Spleen (tissue), 13 donors: ENCODE measurements at places on chromosomes 7 and 10. TPM values are rescaled to one million over a fixed set of nuclear protein-coding genes. Genes with fewer than 3 reads are reported as not detected.

FGFR2 gene
- total RNA-seq, result 0.33 TPM

SPDYE16 gene
- not detected for total RNA-seq

LEP gene
- total RNA-seq, result not detected

- no peak for DNase-seq
- H3K4me3 ChIP-seq, result no peak overlapping the region
- no peaks in the 10 kb centered on the region for H3K4me1 ChIP-seq
- no peaks in the 10 kb centered on the region for H3K27me3 ChIP-seq
These were observed 34.8 kb downstream of the DIP2C start for GRCh38 chr10:654647-654996.

- no peak for DNase-seq
- H3K4me3 ChIP-seq, result no peak overlapping the region
- peaks cover 3% of the 10 kb centered on the region for H3K4me1 ChIP-seq
- no peaks in the 10 kb centered on the region for H3K36me3 ChIP-seq
These were observed 53.9 kb upstream of the ARID5B start for GRCh38 chr10:61847640-61848039.

- H3K27me3 ChIP-seq, result no peaks in the 10 kb centered on the region
- H3K36me3 ChIP-seq, result no peaks in the 10 kb centered on the region
- no peak for DNase-seq
These were observed 10.4 kb downstream of the PANK1 start for GRCh38 chr10:89634637-89635036.

PHYH gene
- total RNA-seq, result 11.3 TPM

DNA sequence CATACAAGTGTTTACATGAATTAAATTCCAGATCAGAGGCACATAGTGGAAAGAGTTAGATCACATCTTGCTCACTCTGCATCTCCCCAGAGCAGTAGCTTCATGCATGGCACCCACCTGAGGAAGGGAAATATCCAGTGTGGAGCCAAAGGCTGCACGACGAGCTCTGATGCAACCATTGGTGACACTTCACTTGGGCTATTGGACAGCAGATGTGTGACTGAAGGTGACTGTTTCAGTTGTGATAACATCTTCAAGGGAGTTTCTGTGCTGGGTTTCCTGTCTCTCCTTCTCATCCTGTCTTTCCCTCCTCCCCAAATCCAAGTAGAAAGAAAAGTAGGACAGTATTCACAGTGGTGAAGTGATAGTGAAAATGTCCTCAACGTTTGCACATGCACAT, 115.0 kb downstream of the TAF3 start:
- no peaks in the 10 kb centered on the region for H3K27me3 ChIP-seq
- no peaks in the 10 kb centered on the region for H3K4me1 ChIP-seq
- no peak overlapping the region for H3K27ac ChIP-seq

ABCC2 gene
- total RNA-seq, result 2.3 TPM
